ENCODE measurements at places on chromosomes 3 and 15. TPM values are rescaled to one million over a fixed set of nuclear protein-coding genes. Genes with fewer than 3 reads are reported as not detected.

- H3K4me3 ChIP-seq, result no peak overlapping the region
- H3K36me3 ChIP-seq, result no peaks in the 10 kb centered on the region
- no peak overlapping the region for H3K27ac ChIP-seq
- H3K27me3 ChIP-seq, result no peaks in the 10 kb centered on the region
Observed at GRCh38 chr3:188890572-188891270, 281.1 kb upstream of the TPRG1 start.

DNA sequence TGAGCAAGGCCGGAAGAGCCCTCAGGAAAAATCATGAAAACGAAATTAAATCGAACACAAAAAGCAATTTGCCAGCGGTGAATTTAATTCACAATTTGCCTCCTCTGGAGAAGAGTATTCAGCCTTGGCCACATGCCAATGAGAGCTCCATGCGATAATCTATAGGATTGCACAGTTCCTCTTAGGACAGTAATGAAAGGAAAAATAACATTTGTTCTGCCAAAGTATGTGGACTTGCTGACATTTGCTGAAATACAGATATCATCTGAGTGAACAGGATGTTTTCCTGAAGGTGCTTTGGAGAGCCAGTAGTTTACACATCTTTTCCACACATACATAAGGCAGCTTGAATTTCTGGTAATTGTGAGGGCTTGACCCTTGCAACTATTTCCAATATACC, 188.6 kb upstream of the PDZRN3 start:
- no peaks in the 10 kb centered on the region for H3K27me3 ChIP-seq
- H3K4me1 ChIP-seq, result no peaks in the 10 kb centered on the region
- no peak overlapping the region for H3K4me3 ChIP-seq
- DNase-seq, result no peak

MYH15 gene
- total RNA-seq, result not detected

PODXL2 gene
- total RNA-seq, result 18.7 TPM

DNAJB8 gene
- total RNA-seq, result not detected

EPHB1 gene
- total RNA-seq, result 1.4 TPM

All from transverse colon (tissue), 4 donors.